ENCODE measurements at places on chromosomes 3 and 15.

- DNase-seq = no peak
Measured at GRCh38 chr15:32856753-32857152, 138.9 kb downstream of the GREM1 start.

GRCh38 chr3:110758208-110758607 lies 313.4 kb upstream of the NECTIN3 start:
- DNase-seq = no peak

DNA sequence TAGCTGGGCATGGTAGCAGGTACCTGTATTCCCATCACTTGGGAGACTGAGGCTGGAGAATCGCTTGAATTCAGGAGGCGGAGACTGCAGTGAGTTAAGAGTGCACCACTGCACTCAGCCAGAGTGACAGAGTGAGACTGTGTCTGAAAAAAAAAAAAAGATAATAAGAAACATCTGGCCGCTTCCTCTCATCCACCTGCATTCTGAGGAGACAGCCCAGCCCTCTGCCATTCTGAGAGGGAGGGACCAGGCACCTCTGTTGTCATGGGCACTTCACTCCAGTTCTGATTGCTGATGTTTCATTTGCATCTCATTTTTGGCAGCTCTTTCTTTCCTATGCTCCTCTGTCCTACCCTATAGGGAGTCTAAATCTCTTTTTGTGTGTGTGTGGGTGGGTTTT lies 36.4 kb upstream of the GSK3B start:
- DNase-seq = no peak

- no peak for DNase-seq
Measured at GRCh38 chr3:98500019-98500418, 2.5 kb downstream of the OR5K2 start.

GRCh38 chr3:193237030-193237429 lies 4.0 kb upstream of the PLAAT1 start:
- no peak for DNase-seq

DNA sequence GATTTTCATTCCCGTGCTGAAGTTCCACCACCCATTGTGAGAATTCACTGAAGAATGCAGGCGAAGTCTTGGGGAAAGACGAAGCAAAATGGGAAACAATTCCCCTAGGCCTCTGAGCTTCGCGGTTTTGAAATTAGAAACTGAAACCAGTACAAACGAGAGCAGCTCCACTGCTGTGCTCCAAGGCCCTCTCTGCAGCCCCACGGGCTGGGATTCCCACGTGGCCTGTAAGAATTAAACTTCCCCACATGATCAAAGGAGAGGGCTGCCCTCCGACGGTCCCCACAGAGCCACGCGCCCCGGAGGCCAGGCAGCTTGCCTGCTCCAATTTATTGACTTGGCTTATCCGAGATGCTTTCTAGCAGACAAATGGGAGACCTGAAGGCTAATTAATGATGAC lies 144.0 kb downstream of the GREM1 start:
- DNase-seq = no peak

GRCh38 chr3:136906725-136907124 lies 44.7 kb downstream of the NCK1 start:
- no peak for DNase-seq
